ENCODE measurements at places on chromosomes 6 and 20.

DNA sequence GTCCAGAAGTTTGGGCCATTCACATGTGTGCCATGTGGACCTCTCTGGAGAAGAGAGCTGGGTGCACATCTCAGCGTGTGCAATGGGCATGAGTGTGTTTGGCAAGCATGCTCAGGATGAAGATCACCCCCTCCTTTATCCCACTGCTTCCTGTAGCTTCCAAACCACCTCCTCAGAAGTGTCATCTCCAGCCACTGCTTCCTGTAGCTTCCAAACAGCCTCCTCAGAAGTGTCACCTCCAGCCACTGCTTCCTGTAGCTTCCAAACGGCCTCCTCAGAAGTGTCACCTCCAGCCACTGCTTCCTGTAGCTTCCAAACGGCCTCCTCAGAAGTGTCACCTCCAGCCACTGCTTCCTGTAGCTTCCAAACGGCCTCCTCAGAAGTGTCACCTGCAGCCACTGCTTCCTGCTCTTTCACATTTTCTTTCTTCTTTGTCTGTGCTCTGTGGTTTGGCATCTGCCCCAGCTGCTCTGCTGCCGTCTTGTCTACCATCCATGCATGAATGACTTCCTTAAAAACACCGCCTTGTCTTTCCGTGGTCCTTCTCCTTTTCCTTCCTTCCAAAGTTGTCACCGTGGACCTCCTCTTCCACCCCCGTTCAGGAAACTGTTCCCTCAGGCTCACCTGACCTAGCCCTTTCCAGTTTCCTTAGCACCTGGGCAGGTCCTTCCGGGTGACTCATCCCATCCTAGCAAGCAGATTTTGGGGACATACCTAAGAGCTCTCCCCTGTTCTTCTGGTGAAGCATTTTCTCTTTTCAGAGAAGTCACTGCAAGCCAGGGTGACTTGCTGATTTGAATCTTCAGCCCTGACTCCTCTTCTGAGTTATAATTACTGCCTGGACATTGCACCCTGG, 43.5 kb upstream of the TIAM2 start:
- no peak for DNase-seq

- no peak for DNase-seq
Observed at GRCh38 chr20:16014436-16014835, 558.8 kb downstream of the KIF16B start.

DNA sequence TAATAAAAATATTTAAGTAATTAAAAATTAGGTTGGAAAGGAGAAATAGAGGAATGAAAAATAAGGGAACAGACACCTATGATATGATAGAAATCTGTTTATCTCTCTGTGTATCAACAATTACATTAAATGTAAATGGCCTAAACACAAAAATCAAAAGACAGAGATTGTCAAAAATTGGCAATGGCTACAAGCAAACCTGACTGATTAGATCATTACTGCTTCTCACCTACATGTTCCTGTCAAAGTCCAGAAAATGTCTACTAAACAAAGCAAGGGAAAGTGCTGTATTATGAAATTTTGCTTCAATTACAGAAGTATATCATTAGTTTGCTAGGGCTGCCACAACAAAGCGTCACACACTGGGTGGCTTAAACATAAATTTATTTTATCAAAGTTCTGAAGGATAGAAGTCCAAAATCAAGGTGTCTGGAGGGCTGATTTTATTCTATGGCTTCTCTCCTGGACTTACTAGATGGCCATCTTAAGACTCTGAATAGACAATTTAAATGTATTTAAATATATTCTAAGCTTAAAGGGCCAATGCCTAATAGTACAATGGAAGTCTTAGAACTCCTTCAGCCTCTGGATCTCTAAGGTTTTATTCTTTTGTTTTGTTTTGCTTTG, 6.3 kb downstream of the ME1 start:
- DNase-seq, result no peak

- DNase-seq, result no peak
Observed at GRCh38 chr20:62448038-62448437, 20.7 kb upstream of the RBBP8NL start.

DNA sequence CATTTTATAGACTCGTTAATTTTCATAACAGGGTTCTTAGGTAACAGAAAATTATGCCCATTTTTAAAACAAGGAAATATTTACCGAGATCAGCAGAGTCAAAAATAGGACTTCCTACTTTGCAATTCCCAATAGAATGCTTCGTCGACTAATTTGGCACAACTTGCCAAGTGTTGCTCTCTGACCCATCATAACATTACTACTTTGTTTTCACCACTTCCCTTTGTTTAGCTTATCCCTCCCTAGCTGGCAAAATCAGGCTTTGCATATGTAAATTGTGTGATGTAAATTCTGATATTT, 914 bp upstream of the RANBP9 start:
- DNase-seq, result no peak

DNA sequence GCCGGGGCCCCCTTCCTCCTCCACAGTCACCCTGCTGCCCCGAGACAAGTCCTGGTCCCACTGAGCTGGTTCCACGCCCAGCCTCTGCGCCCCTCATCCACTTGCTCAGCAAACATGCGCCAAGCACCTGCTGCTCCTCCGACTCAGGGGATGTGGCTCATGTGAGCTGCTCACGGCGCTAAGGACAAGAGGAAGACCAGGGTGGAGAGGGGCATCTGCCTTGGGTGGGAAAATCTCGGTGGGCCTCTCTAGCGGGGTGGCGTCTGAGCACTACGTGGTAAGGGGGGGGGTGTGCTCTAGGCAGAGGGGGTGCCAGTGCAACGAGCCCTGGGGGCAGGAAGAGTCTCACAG, 4.5 kb downstream of the LAMA5 start:
- DNase-seq, result no peak

DNA sequence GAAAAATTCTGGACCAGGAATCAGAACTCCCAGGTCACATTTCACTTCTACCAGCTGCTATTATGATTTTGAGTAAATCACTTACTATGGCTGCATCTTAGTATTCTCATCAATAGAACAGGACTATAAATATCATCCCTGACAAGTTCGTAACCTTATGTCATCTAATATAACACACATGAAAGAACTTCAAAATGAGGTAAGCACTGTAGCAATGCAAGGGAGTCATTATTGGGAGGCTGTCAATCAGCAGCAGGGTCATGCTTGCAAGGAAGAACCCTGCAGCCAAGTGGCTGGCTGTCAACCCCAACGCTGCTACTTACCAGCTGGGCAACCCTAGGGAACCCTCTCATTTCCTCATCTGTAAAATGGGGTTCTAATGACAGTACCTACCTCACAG, 123.3 kb upstream of the B3GAT2 start:
- DNase-seq, result no peak

- DNase-seq, result no peak
Observed at GRCh38 chr6:7258231-7258763, 54.7 kb downstream of the SSR1 start.

DNA sequence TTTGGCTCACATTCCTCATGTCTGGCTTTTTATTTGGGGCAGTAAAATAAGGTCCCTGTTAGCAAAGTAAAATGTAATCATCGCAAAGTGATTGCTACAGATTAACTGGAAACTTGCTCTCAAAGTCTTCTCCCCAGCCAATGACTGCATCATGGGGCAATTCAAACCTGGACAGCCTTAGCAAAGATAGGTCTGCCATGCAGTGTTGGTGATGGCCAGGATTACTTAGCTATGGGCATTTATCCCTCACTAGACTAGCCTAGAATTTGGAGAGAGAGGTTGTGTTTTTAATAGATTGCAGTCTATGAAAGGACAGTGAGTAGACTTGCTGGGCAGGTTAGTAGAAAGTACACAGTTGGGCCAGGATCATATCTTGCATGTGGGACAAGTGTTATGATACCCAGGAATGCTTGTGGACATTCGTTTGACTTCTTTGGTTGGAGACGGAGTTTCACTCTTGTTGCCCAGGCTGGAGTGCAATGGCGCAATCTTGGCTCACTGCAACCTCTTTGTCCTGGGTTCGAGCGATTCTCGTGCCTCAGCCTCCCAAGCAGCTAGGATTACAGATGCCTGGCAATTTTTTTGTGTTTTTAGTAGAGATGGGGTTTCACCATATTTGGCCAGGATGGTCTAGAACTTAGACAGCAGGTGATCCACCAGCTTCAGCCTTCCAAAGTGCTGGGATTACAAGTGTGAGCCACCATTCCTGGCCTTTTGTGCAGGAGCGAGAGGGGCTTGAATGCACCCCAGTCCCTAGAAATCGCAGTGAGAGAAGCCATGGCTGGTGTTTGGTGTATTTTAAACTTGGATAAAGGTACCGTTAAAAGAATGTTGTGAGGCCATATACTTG, 3.4 kb downstream of the RPS12 start:
- no peak for DNase-seq

DNA sequence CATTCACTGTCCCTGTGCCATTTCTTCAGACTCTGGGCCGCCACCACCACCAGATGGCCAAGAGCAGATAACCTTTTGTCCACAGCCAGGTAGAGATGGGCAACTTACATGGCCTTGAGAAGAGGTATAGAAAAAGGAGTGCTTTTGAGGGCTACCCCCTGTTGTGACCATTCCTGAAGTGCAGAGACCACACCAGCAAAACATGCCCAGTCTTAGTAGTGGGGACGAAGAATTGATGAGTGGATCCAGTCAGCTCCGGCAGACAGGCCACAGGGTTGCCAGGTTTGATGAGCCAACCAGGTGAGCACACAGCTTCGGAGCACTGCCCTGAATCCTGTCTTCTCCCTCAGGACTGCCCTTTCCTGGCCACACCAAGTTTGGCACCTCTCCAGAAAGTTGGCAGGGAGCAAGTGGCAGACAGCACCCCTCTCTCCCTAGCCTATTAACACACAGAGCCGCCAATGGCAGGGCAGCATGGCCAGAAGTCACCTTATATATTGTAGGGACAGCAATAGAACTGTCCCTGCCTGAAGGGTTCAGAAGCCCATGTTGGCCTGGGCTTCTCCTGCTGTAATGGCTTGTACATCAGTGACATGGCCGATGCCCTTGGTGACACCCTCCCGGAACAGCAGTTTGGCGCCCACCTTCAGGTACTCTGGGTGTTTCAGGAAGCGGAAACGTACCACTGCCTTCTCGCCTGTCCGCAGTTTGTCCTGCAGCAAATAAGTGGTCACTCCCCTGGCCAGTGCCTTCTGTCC, 7.8 kb downstream of the GTPBP2 start:
- DNase-seq, result no peak

DNA sequence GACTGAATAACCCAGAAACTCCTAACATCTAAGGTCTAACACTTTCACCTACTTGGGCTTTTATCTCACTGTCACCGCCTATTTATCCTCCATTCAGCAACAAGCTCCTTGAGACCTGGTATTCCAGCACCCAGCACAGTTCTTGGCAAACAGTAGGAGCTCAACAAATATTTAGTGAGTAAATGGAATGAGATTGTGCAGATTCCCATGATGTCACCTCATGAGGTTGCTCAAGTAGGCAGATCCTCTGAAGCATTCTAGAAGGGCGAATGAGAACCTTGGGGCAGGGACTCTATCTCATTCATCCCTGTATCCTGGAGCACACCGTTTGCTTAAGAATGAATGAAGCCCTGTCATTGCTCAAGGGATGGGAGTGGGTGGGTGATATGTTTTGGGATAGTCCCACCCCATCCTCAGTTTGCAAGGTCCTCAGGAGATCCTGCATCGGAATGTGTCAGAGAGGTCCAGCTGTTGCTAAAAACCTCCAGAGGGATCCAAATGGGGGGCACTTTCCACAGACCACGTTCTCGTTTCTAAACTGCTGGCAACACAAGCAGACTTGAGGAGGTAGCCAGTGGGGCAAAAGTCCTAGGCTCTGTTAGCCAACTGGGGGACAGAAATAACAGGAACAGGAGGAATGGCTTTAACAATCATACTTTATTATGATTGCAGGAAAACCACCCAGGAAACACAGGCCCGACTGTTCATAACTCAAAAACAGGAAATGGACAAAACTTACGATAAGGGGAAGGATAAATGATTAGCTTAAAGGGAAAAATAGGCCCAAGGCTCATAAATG, 42.0 kb downstream of the EDN1 start:
- DNase-seq, result no peak

GRCh38 chr6:133099573-133099972, 141.6 kb upstream of the EYA4 start:
- DNase-seq, result no peak

- no peak for DNase-seq
Observed at GRCh38 chr6:151089978-151090377, 149.8 kb upstream of the AKAP12 start.

DNA sequence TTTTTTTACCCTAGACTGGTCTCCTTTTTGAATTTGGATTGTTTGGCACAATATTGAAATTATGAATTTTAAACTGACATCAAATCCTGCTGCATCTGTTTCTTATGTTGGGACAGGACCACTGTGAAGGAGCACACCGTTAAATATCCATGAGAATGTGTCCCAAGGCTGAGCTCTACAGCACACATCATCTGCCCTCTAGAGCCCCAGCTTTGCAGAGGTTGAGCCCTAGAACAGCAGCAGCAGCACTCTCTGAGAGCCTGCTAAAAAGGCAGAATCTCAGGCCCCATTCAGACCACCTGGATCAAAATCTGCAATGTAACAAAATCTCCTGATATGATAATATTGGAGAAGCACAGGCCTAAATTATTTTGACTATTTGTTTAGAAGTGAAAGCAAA, 192.1 kb upstream of the CCN2 start:
- no peak for DNase-seq

- DNase-seq, result no peak
Observed at GRCh38 chr6:4384656-4385055, 249.3 kb upstream of the ECI2 start.

DNA sequence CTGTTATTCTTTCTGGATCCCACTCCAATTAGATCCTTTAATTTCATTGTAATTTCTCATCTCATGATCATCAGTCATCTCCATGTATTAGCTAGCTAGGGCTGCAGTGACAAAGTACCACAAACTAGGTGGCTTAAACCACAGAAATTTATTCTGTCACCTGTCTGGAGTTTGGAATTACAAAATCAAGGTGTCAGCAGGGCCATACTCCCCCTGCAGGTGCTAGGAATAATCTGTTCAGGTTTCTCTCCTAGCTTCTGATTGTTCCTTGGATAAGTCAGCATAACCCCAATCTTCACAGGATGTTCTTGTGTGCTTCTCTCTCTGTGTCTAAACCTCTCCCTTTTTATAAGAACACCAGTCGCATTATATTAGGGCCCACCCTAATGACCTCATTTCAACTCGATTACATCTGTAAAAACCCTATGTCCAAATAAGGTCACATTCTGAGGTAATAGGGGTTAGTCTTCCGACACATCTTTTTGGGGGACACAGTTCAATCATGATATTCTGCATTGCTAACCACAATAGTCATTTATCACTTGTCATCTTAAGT, 40.5 kb downstream of the BEND6 start:
- DNase-seq, result no peak

DNA sequence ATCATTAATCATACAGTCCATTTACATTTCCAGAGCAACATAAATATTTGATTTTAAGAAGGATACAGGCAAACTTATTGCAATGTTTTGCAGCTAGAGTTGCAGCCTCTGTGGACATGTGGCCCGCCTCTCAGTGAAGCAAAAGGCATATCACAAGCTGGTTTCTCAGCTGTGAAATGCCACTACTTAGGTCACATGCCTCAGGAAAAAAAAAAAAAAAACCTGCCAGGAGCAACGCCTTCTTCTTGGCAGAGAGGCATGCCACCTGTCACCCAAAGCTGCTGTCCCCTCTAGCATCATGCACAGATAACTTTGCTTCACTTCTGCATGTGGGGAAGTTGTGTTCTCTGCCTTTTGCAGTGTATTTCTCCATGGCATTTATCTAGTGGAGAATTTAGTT, 18.5 kb downstream of the GRM1 start:
- DNase-seq, result no peak

GRCh38 chr6:163943607-163944385, 529.3 kb downstream of the QKI start:
- DNase-seq, result no peak

GRCh38 chr6:156457601-156458000, 319.6 kb upstream of the ARID1B start:
- DNase-seq, result no peak
